ENCODE measurements at places on chromosomes 11 and 22. TPM values are rescaled to one million over a fixed set of nuclear protein-coding genes. Genes with fewer than 3 reads are reported as not detected.

- no peak for DNase-seq
These were observed 272.6 kb upstream of the FAT3 start for GRCh38 chr11:91952056-91952455.

CHRM4 gene
- polyA plus RNA-seq = 0.05 TPM

DNA sequence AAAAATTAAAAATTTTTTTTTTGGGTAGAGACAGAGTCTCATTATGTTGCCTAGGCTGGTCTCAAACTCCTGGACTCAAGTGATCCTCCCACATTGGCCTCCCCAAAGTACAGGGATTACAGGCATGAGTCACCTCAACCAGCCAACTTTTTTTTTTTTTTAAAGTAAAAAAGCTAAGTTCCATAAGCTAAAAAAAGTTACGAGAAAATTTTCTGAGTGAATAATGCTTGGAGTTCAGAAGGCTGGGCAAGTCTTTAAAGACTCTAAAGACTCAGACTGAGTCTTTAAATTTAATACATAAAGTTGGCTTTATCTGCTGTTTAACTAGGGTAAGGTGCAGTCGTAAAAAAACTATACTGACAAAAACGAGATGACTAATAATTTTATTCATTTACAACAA lies 5.6 kb downstream of the DDX6 start:
- no peak for DNase-seq

GRCh38 chr11:35664977-35665441 lies 2.4 kb downstream of the TRIM44 start:
- DNase-seq = no peak

GRCh38 chr11:97683733-97684132 lies 1293.9 kb downstream of the JRKL start:
- DNase-seq = no peak

C1QTNF6 gene
- 3.8 TPM for polyA plus RNA-seq

- no peak for DNase-seq
These were observed 2025.0 kb downstream of the LRRC4C start for GRCh38 chr11:39434466-39434865.

RPS3 gene
- polyA plus RNA-seq = 2,193 TPM

DNA sequence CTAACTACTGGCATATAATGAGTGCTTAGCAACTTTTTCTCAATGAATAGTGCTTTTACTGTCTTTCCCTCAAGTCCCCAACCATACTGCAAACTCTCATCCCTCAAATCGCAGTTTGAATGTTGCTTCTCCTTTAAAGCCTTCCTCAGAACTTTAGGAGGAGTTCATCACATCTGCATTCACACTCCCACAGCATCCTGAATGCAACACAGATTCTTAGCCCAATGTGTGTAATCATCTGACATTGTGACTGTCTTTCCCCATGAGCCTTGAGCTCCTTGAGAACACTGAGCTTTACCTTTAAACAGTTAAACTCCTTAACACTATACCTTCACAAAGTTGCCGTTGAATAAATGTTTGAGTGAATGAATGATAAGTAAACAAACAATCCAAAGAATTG lies 81.7 kb upstream of the FAM181B start:
- no peak for DNase-seq

DNA sequence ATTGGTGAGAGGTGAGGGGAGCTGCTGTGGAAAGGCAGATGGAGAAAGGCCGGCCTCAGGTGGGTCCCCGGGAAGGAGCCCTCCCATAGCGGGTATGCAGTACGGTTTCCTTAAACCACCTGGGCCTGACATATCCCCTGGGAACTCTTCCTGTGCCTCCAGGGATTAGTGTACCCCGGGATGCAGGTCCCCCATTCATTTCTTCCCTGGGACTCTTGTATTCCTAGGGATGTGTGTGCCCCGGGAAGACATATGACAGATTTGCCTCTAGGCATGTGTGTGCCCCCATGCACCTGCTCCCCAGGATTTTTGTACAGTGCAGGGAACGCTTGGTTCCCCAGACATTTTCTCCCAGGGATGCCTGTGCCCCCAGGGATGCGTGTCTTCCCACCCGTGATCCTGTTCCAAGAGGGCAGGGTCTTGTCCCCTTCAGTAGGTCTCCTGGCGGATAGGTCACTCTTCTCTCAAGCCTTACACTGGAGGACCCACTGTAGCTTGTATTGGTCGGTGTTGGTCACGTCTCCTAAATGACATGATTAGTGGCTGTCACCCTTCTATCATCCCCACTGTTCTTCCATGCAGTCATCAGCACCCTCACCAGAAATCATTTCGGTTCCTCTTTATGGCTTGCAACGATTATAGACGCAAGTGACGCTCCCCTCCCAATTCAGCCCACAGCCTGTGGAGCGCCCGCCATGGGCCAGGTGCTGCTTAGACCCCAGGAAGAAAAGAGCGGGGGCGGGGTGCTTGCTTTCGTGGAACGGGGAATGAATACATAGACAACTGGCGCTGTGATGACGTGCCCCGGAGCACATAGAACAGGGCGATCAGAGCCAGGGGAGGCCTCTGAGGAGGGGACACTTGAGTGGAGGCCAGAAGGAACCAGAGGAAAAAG lies 1.3 kb downstream of the PARVB start:
- DNase-seq = no peak

- no peak for DNase-seq
These were observed 51.0 kb downstream of the CD6 start for GRCh38 chr11:61022311-61023085.

DNA sequence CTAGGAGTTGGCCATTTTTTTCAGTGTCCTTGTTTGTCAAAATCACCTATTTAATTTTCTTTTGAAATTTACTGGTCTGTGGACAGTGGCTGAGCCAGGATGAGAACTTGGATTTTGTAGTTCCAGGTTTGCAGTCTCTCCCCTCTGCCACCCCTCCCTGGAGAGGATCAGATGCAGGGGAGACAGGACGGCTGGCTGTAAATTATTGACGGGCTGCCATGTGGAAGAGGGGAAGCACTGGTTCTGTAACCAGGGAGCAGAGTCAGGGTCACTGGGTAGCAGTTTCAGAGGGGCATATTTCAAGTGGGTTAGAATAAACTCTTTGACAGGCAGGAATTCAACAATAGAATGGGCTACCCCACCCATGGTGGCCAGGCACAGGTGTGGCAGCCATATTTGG lies 20.6 kb upstream of the YWHAH start:
- DNase-seq = no peak

DNA sequence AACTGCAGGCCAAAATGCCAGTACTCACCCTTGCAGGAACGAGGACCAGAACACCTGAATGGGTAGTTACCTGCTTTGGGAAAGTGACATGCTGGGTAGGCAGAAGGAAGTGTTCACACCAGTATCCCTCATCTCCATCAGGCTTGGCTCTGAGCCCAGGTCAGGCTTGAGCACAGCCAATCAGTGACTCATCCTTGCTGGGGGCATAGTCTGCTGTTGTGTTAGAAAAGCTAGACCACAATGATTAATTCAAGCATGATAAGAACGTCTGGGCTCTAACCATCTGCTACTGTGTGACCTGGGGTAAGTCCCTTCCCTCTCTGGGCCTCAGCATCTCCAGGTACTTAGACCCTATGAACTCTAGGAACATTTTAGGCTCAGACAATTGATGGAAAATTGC lies 450.4 kb downstream of the MIAT start:
- no peak for DNase-seq

DNA sequence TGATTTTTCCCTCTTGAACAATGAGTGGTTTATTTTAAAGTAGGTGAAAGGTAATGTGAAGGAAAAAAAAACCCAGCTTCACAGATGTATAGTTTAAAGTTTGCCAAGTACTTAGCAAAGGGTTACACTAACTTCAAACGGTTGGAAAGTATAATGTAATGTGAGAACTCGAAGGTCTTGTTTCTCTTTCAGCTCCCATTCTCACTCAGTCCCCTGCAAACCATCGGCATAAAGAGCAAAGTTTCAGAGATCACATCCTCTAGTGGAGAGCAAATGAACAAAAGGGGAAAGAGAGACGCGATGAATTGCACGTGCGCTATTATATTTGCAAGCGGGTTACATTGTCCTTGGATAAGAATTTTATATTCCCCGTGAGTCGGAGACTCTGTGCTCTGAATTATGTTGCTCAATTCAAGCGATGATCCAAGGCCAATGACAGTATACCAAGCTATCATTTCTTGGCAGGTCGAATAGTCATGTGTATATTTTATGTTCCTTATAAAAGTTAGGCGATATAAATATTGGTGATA lies 37.6 kb upstream of the BIRC3 start:
- DNase-seq = peak; percentile 91

DNA sequence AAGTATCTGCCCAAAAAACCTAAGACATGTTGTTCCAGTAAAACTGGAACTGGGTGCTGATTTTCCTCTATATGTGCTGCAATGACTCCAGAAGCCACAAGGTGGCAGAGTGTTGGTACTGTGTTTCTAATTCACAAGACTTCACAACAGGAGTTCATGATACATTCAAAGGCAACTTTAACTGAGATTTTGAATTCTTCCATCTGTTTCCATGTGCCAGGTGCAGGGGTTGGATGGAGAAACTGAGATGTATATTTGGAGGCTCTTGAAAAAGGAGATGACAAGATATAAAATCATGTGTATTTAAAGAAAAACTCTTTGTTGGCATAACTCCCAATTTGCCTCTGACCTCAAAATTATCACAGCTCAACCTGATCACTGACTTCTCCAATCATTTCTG lies 1098.6 kb upstream of the CCDC90B start:
- DNase-seq = peak; percentile 24

- DNase-seq = no peak
These were observed 167.6 kb upstream of the SESN3 start for GRCh38 chr11:95398437-95399112.

FXYD6 gene
- polyA plus RNA-seq = 42.0 TPM

GRCh38 chr11:34346551-34346950 lies 11.3 kb downstream of the ABTB2 start:
- DNase-seq = no peak

KCTD14 gene
- polyA plus RNA-seq = 24.0 TPM

GRCh38 chr11:134267461-134267860 lies 8.7 kb upstream of the GLB1L3 start:
- no peak for DNase-seq

DNA sequence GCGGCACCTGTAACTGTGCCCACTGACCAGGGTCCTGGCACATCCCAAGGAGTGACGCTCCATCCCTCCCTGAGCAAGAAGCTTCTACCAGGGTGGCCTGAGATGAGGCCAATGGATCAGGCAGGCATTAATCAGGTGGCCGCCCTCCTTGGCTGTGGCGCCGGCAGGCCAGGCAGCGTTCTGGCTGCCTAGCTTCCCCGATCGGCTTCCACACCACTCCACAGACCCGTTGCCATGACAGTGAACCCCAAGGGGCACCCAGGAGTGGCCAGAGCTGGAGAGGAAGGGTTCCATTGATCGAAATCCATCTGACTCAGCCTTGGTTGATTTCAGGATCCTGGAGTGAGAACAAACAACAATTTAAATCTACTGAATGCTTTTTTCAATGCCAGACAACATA lies 20.5 kb downstream of the LRRC55 start:
- DNase-seq = no peak

DNA sequence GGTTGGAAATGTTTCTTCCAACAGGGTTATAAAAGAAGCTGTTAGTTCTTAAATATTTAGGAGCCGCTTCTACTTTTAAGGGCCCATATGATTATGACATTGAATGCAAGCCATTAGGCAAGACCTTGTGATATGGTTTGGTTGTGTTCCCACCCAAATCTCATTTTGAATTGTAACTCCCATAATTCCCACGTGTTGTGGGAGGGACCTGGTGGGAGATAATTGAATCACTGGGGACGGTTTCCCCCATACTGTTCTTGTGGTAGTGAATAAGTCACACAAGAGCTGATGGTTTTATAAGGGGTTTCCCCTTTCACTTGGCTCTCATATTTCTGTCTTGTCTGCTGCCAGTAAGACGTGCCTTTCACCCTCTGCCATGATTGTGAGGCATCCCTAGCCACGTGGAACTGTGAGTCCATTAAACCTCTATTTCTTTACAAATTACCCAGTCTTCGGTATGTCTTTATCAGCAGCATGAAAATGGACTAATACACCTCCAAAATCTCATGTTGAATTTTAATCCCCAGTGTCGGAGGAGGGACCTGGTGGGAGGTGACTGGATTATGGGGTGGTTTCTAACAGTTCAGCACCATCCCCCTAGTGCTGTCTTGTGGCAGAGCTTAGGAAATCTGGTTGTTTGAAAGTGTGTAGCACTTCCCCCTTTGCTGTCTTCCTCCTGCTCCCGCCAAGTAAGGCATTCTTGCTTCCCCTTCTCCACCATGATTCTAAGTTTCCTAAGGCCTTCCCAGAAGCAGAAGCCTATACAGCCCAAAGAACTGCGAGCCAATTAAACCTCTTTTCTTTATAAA lies 4.3 kb downstream of the CD59 start:
- DNase-seq = no peak

GRCh38 chr11:6353367-6353987 lies 33.2 kb upstream of the CAVIN3 start:
- peak; percentile 64 for DNase-seq

C22orf15 gene
- 3.0 TPM for polyA plus RNA-seq

GNAZ gene
- 0.77 TPM for polyA plus RNA-seq

- no peak for DNase-seq
These were observed 123.6 kb upstream of the CADM1 start for GRCh38 chr11:115627666-115628460.

PEX16 gene
- 38.2 TPM for polyA plus RNA-seq

- DNase-seq = peak; percentile 32
These were observed 15.1 kb upstream of the RGL4 start for GRCh38 chr22:23675502-23676415.

DNA sequence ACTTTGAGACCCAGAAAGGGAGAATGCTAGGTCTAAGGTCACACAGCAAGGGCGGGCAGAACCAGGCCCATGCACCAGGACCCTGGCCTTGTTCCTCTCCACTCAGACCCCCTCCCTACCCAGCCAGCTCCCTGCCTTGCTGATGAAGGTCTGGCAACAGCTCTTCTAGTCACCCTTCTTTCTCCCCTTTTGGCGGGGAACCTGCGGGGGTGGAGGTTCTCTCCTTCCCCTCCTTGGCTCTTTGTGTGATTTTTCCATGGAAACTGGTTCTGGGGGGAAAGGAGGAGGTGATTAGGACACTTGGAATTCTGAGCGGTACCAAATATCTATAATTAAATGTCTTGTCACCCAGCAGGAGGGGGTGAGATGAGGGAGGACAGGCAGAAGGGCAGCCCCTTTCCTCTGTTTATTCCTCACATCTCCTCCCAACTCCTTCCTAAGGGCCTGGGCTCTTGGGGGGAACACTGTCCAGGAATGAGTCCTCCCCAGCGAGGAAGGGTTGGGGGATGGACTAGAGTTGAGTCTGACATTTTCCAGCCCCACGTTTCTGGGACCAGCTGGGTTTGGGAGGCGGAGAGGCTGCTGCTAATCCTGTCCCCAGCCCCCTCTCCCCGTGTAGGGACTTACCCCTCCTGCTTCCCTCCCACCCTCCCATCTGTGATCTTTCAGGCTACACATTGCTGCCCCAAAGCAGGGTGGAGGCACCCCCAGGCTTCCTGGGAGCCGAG lies 7.4 kb downstream of the ARHGEF17 start:
- peak; percentile 71 for DNase-seq

DNA sequence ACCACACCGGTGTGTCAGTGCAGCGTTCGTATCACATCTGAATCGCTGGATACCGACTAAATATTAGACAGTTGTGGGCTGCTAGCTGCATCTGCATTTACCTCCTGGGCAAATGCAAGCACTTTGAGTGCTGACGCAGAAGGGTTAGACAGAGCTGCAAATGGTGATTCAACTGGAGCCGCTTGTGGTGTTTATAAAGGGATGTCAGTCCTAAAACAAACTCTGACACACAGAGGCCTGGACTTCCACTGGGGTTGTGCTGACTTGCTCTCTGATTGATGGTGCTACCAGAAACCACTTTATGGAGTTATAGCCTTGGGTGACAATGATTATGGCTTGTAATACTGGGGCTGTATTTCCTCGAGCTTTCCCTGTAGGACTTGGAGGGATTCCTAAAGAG lies 374.4 kb downstream of the NTM start:
- DNase-seq = no peak
